ENCODE measurements at places on chromosomes 2 and 18. TPM values are rescaled to one million over a fixed set of nuclear protein-coding genes. Genes with fewer than 3 reads are reported as not detected.

DNA sequence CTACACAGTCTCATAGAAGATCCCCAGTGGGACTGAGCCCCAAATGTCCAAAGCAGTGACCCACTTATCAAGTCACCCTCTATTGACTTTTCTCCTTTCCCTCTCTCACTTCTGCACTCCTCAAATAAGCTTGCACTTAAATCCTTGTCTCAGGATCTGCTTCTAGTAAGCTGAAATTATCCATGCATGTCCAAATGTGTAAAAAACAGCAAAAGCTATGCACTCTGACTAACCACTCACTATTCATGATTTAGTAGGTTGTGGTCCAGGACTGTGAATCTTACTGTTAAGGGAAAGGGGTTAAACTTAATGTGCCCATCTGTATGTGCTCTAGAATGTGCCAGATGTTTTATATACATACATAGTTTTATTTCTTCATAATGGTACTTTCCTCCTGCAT lies 115.4 kb downstream of the SCG2 start:
- no peaks in the 10 kb centered on the region for H3K36me3 ChIP-seq
- H3K4me3 ChIP-seq: no peak overlapping the region
- no peaks in the 10 kb centered on the region for H3K27me3 ChIP-seq
- no peak for DNase-seq
- H3K4me1 ChIP-seq: no peaks in the 10 kb centered on the region
- H3K27ac ChIP-seq: no peak overlapping the region

Gene RIT2
- total RNA-seq: not detected

DNA sequence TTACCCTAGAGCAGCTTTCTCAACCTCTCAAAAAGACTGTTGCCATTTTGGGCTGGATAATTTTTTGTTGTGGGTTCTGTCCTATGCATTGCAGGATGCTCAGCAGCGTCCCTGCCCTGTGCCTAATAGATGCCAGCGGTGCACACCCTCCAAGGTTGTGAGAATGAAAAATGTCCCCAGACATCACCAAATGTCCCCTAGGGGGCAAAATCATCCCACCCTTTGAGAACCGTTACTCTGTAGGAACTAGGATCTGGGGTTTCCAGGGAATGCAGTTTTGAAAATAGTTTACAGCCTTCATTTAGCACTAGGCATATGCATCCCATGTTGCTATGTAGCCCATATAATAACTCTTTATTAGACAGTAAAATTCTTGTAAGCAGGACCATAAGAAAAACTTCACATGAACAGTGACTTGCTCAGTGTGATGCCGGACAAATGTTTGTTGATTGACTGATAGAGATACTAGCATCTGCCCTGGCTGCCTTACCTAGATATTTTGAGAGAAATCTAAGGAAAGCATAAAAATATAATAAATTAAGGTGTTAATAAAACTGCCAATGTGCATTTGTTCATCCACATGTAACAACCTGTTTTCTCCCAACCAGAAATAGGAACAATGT lies 79.2 kb upstream of the EPC2 start:
- no peak overlapping the region for H3K4me3 ChIP-seq
- H3K36me3 ChIP-seq: no peaks in the 10 kb centered on the region
- H3K27ac ChIP-seq: no peak overlapping the region

DNA sequence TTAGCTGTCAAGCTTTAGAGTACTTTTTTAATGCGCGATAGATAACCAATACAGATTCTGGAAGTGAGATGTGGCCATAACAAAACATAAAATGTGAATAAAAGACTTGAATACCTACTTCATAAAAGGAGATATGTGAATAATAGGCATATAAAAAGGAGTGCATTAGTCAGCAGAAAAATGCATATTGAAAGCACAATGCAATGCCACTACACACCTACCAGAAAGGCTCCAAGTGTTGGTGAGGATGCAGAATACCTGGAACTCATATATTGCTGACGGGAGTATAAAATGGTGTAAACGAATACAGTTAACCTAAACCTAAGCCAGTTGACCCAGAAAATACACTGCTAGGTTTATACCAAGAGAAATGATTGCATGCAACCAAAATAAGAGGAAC lies 10.9 kb upstream of the RAPGEF4 start:
- H3K4me1 ChIP-seq: no peaks in the 10 kb centered on the region
- H3K36me3 ChIP-seq: no peaks in the 10 kb centered on the region
- no peak overlapping the region for H3K27ac ChIP-seq

DNA sequence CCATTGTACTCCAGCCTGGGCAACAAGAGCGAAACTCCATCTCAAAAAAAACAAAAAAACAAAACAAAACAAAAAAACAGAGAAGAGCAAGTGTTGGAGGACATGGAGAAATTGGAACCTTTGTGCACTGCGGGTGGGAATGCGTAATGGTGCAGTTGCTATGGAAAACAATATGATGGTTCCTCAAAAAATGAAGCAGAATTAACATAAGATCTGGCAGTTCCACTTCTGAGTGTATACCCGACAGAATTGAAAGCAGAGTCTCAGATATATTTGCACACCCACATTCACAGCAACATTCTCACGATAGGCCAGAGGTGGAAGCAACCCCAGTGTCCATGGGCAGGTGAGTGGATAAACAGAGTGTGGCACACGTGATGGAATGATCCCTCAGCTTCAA lies 11.0 kb upstream of the RALB start:
- H3K4me3 ChIP-seq: no peak overlapping the region
- H3K27ac ChIP-seq: no peak overlapping the region
- H3K36me3 ChIP-seq: no peaks in the 10 kb centered on the region
- no peak for DNase-seq
- H3K27me3 ChIP-seq: no peaks in the 10 kb centered on the region

DNA sequence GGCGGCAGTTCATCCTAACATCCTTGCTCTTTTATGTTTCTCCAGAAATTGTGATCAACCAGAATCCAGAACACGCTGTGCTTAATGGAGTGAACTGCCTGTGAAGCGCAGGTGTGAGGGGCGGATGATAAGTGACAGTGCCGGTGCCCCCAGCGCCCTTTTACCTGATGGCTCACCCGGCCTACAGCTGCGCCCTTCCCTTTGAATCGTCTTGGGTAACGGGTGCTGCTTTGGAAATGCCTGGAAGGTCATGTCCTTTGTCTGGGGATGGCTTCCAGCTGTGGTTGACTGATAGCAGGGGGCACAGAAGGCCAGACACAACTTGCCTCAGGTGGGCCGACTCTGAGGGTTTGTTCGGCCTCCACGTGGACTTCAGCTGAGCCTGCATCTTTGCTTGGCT lies 119.4 kb downstream of the LPIN1 start:
- peaks cover 14% of the 10 kb centered on the region for H3K4me1 ChIP-seq
- no peaks in the 10 kb centered on the region for H3K27me3 ChIP-seq

Gene RAB1A
- total RNA-seq: 133 TPM

Gene CROCC2
- not detected for total RNA-seq

DNA sequence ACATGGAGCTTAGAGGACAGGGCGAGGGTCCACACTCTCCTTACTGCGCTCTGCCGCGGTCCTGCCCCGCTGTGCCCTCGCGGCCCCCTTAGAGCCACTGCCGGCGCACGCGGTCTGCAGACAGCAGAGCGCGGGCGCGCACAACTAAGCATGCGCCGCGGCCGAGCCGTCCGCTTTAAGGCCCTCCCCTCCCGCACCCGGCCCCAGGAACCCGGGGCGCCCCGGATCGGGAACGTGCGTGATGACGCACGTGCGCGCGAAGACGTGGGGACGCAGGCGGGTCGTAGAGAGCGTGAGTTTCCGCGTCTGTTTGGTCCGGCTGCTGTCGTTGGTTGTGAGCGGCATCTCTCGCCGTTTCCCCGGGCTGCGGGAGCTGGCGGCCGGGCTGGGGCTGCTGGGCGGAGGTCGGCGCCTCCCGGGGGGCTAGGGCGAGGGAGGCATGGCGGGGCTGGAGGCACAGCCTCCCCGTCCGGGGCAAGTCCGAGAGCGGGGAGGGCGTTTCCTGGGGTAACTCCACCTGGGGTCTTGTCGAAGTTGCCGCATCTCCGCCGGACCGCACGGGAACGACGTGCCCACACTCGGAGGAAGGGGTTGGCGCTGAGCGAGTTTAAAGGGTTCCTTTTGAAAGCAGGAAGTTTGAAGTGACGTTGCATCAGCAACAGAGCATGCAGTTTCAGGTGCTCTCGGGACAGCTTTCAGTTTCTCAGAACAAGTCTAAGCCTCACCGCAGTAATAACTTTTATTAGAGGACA lies at the start of gene RHBDD1:
TSS of gene RHBDD1 (plus strand) at position 259 of the 752 bp plus-strand sequence. CDS start 28,640 bp downstream, outside the sequence.
- peaks cover 25% of the 10 kb centered on the region for H3K4me1 ChIP-seq
- H3K36me3 ChIP-seq: peaks cover 4% of the 10 kb centered on the region
- peak within 1 kb of the TSS; percentile 93 for H3K27ac ChIP-seq
- H3K4me3 ChIP-seq: peak within 1 kb of the TSS; percentile 94
- peak; percentile 95 for DNase-seq

All from heart left ventricle (tissue), 16 donors.